ENCODE measurements at places on chromosomes 2 and 18.

- DNase-seq = no peak
Observed at GRCh38 chr2:195632856-195633572, 24.0 kb upstream of the SLC39A10 start.

DNA sequence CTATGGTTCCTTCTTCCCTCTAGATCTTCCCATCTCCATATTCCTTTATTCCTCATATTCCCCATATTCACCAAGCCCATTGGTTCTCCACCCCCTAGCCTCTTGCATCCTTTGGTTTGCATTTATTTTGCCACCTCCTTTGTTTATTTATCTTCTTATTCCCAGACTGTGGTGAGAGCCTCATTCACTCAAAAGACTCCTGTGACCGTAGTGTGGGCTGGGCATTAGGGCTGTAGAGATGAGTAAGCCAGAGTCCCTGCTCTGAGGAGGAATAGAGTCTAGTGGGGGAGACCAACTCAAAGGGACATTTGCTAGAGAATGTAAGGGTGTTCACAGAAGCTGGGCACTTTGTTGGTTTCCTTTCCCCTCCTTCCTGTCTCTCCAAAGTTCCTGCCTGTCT lies 8.3 kb downstream of the ATG16L1 start:
- no peak for DNase-seq

- DNase-seq = no peak
Observed at GRCh38 chr2:60972889-60973656, 44.4 kb upstream of the PEX13 start.

GRCh38 chr2:138622613-138623012 lies 121.0 kb downstream of the SPOPL start:
- no peak for DNase-seq

GRCh38 chr2:203914546-203915182 lies 21.9 kb upstream of the ICOS start:
- DNase-seq = no peak

DNA sequence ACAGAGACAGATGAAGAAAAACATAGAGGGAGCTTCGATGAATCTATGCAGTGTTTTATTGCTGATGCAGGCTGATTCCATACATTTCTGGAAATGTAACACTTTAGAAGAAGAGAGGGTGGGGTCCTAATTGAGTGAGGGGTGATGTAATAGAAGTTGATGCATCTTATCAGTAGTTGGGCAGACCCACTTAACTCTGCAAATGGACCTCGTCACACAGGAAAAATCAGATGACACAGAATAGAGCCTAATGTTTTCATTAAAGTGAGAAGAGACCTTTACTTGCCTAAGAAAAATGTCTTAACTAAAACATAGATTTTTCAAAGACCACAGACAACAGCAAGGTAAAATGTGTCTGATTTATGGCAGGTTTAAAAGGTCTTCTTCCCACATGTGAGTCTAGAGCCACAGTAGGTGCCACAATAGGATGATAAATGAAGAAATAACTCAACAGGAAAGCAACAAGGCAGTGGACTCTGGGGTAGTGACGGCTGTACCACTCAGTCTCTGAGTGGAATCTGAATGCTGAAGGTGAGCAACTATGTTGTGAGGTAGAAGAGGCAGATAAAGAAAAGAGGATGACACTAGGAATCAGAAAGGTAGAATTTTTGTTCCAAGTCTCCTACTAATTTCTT lies 414.7 kb upstream of the PIK3C3 start:
- no peak for DNase-seq

Data from cerebellar nuclear complex (tissue), 1 donor.